ENCODE measurements at places on chromosomes 2 and 18.

DNA sequence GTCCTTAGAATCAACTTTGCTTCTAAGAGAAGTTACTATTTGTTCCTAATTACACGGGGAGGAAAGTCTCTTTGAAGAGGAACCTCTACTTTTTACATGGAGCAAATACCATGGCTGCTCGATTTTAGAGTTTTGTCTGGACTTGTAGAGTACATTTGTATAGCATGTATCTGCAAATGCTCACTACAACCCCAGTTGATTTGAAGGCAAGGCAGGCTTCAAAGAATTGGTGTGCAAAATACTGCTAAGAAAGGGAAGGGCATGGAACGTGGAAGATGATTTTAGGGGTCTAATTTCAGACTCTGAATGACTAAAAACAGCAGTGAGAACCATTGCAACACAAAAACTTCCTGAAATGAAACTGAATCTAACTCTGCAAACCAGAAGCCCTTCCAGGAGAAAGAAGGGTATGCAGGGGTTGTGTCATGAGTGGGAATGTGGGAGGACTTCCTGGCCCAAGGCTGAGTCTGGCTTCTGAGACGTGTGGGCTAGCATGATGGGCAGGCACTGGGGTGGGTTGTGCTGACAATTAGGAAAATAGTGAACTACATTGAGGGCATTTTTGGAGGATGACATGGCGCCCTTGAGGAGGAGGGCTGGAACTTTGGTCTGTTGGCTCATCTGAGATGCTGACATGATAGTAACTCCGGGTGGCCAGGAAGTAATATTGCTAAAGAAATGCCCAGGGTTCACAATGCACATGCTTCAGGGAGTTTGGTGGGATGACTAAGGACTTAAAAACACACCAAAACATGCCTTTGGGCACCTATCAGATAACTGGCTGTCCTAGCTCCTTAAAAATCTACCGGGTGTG is 18.9 kb upstream of the IL1R2 start:
- DNase-seq, result no peak

- DNase-seq, result no peak
These were observed 6.7 kb upstream of the SLC4A5 start for GRCh38 chr2:74349889-74350288.

- DNase-seq, result no peak
These were observed 63.3 kb downstream of the LPIN1 start for GRCh38 chr2:11809586-11810236.

DNA sequence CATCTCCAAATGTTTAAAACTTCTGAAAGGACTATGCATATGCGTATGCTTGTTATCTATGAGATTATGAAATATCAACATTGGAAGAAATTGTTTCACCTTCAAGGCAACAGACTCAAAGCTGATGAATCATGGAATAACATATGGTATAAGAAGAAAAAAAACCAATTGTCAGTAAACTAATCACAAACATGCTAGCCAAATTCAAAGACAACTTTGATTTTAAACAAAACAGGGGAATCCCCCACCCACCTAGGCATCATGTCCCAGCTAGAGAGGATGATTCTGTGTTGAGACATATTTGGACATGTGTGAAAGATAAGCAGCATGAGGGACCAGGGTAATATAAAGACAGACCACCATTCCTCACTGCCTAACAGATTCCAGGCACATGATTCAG is 147.7 kb downstream of the WDPCP start:
- DNase-seq, result no peak

DNA sequence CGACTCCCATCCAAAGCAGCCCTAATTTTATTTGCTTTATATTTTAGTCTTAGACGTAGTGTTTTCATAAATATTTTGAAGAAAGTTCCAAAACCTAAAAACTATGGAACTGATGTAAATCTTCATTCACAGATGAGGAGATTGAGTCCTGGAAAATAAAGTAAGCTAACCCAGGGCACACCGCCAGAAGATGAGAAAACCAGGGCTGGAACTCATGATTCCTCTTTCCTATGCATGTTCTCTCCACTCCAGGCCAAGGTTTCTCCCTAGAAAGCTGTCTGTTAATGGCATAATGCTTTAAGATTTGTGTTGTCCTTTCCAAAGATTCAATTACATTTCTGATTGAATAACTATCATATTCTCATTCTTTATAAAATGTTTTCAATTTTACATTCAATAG is 78.4 kb upstream of the ZC3H15 start:
- no peak for DNase-seq

Measured in Panc1 (cell line).